Motor neuron (in vitro differentiated cells): ENCODE measurements at places on chromosomes 12 and 14.
A peak's percentile ranks its signal among the peaks of the same experiment; 100 is the strongest.

GRCh38 chr12:21502164-21502496 lies 541 bp downstream of the GOLT1B start:
- no peak for ATAC-seq

GRCh38 chr12:64884164-64884542 lies 59.7 kb downstream of the TBC1D30 start:
- ATAC-seq, result no peak

DNA sequence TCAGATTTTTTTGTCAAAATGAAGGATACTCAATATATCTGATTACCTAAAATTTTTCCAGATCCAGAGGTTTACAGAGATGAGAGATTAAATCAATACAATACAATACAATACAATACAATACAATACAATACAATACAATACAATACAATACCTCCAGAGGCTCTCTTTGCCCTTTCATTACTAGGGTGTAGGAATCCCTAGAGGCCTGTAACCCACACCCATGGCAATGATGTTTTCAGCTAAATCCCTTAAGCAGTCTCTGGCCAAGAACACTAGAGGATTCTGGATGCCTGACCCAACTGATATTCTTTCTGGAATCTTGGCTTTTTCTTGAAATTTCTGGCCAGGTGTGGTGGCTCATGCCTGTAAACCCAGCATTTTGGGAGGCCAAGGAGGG lies 23.7 kb upstream of the AEBP2 start:
- ATAC-seq, result no peak

DNA sequence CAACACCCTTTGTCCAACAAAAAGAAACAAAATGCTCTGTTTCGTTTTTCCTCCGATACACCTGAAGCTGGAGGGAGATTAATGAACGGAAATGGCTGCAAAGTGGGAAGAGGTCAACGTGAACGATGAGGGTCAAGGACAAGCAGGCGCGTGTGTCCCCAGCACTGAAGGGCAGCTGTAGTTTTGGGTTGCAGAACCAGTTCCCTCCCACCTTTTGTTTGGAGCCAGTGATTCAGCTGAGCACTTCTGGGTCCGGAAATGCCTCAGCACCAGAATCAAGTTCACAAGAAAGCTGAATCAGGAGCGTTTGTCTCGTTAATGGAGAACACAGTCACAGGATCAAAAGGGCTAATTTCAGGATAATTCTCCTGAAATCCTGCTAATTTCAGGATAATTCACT lies 51.1 kb upstream of the PWP1 start:
- no peak for ATAC-seq

DNA sequence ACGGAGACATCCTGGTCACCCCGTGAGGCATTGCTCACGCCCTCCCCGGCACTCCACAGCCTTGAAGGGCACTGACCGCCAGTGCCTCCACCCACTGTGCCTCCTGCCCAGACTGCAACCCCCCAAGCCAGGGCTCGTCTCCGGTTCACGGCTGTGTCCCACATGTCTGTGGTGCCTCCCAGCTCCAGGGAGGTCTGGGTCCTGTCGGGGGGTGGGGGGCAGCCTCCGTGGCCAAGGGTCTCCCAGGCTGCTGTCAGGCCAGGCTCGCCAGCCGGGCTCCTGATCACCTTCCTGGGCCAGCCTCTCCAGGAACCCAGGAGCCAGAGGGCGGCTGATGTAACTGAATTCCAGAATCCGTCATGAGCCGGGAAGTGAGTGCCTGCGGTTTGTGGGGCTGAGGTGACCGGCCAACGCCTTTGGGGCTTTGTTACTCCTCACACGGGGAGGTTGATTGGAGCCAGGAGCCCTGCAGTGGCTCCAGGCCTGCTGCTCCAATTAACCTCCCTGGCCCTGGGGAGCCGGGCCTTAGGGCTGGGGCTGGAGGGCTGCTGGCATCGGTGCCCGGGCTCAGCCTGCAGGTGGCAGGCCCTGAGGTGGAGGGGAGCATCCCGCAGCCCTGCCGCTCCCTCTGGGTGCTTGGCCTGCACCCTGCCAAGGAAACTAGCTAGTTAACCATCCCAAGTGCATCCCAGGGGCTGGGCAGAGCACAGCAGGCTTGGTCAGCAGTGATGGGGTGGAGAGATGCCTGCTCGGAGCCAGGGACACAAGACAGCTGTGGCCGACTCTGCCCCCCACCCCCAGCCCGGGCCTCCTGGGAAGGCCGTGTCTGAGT lies 36.4 kb upstream of the FBRSL1 start:
- peak; percentile 3 for ATAC-seq

- no peak for ATAC-seq
Measured at GRCh38 chr12:107339932-107340331, 246.6 kb upstream of the CRY1 start.

DNA sequence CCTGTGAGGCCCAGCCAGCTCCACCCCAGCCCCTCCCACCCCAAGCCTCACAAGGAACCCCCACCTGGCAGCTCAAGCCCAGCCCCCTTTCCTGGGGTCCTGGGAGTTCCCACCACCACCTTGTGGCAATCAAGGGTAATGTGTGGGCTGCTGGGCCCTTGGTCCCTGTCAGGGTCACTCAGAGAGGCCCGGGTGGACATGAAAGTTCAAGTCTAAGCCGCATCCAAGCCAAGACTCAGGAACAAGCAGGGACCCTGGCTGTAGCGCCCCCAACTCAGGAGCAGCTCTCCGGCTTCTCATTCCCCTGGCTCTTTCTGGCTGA lies 106.4 kb upstream of the C14orf180 start:
- no peak for ATAC-seq

DNA sequence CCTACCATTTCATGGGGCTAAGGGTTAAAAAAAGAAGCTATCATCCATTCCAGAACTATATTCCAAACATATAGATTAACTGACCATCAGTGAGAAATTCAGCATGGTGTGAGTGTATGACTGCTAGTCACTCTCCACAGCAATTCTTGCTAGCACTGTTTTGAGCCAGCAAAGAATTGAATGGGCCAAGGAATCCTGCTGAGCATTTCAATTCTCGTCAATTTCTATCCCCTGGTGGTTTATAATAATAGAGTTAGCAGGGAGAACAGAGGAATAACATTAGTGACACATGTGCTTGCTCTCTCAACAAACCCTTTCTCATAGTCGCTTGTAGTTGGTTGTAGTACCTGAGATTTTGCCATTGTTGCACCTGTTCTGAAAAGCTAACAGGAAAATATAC lies 7.2 kb downstream of the MBIP start:
- no peak for ATAC-seq

DNA sequence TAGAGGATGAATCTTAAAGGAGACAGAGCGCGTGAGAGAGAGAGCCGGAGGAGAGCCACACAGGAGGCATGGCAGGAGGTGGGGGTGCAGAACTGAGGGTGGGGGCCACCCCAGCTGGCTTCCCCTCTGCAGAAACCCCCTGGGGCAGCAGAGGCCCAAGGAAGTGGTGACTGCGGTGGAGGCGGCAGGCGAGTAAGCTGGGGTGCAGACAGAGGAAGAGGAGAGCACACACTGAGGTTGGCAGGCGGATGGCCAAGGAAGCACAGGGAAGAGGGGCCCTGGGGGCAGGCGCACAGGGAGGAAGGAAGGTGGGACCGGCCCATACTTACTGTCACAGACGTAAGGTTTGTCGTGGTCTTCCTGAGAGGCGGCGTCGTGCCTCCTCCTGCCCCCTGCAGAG lies 179.8 kb downstream of the DPF3 start:
- no peak for ATAC-seq

DNA sequence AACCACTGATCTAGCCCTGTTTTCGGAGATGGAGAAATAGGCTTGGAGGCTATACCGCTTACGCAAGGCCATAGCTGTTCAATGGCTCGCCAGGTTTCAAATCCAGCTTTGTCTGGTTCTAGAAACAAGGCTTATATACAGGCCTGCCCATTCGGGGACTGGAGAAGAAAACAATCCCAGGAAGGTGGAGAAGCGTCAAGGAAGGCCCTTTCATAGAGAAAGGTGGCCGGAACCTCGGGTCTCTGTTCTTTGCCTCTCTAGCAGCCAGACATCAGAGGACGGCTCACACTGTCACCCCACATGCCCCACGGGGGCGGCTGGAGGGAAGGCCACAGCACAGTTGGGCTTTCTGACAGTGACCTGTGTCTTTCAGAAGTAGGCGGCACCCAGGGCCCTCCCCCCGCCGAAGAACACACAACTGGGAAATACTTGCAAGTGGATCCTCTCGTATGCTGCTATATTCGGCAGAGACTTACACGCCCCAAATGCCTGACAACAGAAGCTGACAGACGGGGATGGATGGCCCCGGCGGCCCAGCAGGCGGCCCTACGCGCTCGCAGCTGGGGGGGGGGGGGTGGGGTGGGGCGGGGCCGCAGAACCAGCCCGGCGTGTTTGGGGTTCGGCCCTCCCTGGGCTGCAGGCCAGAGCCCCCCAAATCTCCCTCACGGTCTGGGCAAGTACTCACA lies 4.5 kb upstream of the SETD1B start:
- peak; percentile 14 for ATAC-seq

- no peak for ATAC-seq
Measured at GRCh38 chr14:23405096-23405495, 3.0 kb downstream of the MYH6 start.

- no peak for ATAC-seq
Measured at GRCh38 chr14:99347561-99347960, 75.6 kb upstream of the BCL11B start.

- ATAC-seq, result no peak
Measured at GRCh38 chr12:96487634-96488033, 1.7 kb upstream of the CFAP54 start.

GRCh38 chr12:88307961-88308360 lies 165.9 kb downstream of the TMTC3 start:
- no peak for ATAC-seq

DNA sequence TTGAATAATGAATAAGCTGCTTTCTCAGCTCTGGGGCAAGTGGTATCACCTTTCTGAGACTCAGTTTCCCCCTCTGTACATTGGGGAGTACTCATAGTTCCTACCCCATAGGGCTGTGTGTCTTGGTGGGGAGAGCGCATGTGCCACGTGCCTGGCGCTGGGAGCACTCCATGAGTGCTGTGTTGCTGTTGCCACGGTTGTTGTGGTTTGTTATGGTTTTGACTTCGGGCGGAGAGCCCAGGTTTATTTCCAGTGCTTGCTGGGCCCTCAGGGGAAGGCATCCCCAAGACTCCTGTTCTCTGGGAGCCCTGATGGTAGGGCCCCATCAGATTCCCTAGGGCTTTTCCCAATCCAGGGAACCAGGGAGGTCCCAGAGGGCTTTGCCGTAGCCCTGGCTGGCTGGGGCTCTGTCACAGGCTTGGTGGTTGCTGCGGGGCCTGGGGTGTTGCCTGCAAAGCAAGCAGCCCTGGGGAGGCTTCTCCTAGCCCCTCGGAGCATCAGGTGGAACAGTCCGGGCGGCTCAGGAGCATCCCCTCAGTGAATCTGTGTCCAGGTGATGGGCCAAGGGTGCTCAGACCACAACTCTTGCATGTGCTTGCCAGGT lies 18.6 kb downstream of the SH2B3 start:
- ATAC-seq, result no peak

GRCh38 chr12:107317751-107318555 lies 224.6 kb upstream of the CRY1 start:
- ATAC-seq, result peak; percentile 92

- no peak for ATAC-seq
Measured at GRCh38 chr12:90871726-90872096, 83.3 kb downstream of the CCER1 start.

GRCh38 chr14:75941030-75941429 lies 40.8 kb downstream of the TGFB3 start:
- peak; percentile 27 for ATAC-seq

DNA sequence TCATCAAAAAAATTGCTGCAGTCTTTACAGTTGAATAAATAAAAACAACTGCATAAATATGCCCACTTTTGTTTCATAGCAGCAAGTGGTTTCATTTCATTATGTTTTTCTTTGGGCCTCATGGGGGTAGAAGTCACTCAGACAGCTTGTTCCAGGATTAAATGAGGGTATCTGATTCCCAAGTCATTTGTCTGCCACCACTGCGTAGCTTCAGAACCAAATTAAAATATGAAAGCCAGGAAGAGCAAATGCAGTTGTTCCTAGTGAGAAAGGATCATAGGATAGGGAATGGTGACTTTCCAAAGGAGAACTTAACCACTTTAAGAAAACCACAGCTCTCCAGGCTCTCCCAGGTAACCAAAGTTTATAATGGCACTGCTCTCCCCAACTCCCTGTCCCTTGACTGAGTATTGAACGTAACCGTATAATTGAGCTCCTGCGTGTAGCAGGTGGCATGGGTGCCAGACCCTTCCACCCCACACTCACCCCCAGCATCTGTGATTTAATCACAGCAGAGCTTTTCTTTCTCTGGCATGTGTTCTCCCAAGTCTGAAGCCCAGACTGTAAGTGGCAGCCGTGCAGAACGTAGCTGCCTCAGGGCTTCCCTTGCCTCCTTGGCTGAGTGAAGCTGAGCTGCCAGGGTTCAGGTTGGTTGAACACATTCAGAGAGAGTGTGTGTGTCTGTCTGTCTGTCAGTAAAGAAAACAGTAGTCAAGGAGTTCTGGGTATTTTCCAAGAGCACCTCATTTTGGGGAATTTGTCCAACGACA lies 11.3 kb upstream of the KCNH3 start:
- no peak for ATAC-seq

DNA sequence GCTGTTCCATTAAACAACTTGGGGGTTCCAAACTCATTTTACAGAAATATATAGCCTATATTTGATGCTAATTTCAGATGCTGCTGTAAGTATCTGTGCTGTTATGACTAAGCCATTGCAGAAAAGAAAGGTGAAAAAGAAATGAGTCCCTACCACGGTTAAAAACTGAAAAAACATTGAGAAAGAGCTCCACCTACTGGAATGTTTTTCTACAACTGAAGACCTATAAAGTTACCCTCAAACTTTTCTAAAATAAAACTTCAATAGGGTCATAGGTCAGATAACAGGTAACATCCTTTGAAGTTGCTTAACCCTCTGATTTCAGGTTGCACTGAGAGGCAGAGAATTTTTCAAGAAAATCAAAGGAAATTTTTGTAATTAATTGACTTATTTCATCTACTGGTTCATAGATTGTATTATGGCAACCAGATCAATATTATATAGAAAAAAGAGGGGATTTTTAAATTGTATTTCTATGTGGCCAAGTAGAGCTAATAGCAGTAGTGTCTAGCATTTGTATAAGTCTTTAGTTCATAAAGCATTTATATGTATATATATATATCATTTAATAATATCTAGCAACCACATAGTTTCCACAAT lies 279.9 kb downstream of the RPS29 start:
- peak; percentile 74 for ATAC-seq

- ATAC-seq, result no peak
Measured at GRCh38 chr12:105384916-105385535, 54.5 kb downstream of the C12orf75 start.
